Activated CD4-positive, alpha-beta T cell treated with anti-CD3 and anti-CD28 coated beads, Interleukin-2, amount 10 ng/mL, durations not matched to agents 7 days and 5 days (primary cell): ENCODE measurements at places on chromosomes 16 and 17. TPM values are rescaled to one million over a fixed set of nuclear protein-coding genes. Genes with fewer than 3 reads are reported as not detected.

Gene KRTAP9-8
- total RNA-seq = not detected

GRCh38 chr17:68033636-68034451 lies 1.7 kb upstream of the KPNA2 start:
- no peak for DNase-seq

- no peak for DNase-seq
Measured at GRCh38 chr16:13307255-13307654, 405.9 kb downstream of the SHISA9 start.

DNA sequence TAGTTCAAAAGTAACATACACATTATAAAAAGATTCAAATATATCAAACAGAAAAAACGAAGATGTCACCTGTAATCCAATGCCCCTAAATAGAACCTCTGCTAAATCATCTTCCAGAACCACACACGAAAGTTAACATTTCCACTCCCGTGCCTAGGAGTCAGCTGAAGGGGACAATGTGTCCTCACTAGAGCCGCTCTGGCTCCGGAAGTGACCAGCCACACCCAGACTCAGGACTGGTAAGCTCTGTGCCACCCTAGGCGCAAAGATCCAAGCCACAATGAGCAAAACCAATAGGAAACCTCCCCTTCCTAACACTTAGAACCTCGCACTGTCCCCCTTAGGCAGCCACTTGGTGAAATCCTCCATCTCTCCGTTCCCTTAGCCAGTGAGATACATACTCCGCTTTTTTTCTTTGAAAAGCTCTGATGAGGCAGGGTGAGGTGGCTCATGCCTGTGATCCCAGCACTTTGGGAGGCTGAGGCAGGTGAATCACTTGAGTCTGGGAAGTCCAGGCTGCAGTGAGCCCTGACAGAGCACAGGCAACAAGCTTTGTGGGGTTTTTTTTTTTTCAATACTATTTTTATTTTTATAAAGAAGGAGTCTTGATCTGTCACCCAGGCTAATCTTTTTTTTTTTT lies 11.8 kb downstream of the CTRB1 start:
- DNase-seq = no peak

DNA sequence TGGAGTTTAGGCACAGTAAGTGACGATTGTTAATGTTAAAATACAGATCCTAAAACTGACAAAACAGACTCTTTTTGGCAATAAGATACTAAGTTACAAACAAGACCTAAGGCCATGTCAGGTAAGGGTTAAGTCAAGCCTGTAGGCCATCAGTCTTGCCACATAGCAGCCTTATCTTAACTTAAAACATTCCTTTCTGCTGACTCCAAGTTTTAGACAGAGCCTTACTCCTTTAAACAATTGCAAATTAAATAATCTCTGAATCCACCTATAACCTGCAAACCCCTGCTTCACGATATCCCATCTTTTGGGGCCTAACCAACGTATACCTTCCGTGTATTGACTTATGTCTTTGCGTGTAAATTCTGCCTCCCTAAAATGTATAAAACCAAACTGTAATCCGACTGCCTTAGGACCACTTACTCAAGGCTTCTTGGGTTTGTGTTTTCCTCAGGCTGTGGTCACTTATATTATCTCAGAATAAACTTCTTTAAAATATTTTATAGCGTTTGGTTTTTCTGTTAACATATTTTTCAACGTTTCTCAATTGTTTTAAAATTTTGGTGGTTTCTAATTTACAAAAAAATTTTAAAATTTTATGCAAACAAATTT lies 64.4 kb downstream of the EFCAB5 start:
- no peak for DNase-seq

Gene CCP110
- 35.9 TPM for total RNA-seq

Gene ARL5C
- total RNA-seq = not detected

GRCh38 chr17:73348018-73348828 lies 36.4 kb upstream of the CDC42EP4 start:
- DNase-seq = no peak

Gene KRTAP17-1
- not detected for total RNA-seq

DNA sequence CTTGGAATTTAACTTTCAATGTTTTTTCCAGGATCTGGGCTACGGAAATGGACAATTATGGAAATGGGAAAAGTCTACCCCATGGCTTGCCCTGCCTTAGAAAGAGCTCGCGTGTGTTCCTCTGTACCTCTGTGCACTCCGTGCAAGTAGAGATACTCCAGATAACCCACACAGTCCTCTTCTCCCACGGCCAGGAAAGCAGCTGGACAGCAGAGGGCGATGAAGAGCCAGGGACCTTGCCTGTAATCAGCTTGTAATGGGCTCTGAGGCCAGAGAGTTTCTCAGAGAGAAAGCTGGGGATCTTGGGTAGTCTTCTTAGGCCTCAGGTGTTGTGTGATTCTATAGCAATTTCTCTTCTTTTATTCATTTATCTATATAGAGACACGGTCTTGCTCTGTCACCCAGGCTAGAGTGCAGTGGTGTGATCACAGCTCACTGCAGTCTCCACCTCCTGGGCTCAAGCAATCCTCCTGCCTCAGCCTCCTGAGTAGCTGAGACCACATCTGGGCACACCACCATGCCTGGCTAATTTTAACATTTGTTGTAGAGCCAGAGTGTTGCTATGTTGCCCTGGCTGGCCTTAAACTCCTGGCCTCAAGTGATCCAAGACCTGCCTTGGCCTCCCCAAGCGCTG lies 2.4 kb upstream of the SOCS7 start:
- peak; percentile 90 for DNase-seq

DNA sequence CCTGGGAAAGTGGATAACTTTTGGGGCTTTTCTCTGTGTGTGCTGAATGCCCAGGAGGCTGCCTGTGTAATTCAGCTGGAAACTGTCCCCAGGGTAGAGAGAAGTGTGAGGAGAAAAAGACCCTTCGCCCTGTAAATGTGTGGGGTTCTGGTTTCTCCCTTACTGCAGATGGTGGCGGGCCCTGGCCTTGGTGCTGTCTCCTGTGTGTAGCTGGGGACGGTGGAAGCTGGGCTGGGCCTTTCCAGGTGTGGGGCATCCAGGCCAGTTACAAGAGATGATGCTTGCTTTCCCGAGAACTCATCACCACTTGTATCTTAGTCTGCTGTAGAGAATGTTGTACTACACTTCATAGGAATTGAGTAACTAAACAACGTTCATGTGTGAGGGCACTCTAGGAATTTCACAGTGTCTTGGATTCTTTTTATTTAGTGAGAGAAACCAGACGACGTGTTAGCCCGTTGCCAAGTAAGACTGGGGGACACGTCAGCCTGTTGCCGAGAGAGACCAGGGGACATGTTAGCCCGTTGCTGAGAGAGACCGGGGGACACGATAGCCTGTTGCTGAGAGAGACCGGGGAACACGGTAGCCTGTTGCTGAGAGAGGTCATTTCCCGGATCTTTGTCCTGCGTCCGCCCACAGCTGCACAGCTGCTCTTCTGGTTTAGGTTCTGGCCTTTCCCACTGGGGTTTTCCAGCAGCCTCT lies 43.1 kb downstream of the TBCD start:
- DNase-seq = no peak

Gene CCDC200
- total RNA-seq = not detected

- DNase-seq = no peak
Measured at GRCh38 chr16:67541391-67542263, 13.0 kb downstream of the RIPOR1 start.

DNA sequence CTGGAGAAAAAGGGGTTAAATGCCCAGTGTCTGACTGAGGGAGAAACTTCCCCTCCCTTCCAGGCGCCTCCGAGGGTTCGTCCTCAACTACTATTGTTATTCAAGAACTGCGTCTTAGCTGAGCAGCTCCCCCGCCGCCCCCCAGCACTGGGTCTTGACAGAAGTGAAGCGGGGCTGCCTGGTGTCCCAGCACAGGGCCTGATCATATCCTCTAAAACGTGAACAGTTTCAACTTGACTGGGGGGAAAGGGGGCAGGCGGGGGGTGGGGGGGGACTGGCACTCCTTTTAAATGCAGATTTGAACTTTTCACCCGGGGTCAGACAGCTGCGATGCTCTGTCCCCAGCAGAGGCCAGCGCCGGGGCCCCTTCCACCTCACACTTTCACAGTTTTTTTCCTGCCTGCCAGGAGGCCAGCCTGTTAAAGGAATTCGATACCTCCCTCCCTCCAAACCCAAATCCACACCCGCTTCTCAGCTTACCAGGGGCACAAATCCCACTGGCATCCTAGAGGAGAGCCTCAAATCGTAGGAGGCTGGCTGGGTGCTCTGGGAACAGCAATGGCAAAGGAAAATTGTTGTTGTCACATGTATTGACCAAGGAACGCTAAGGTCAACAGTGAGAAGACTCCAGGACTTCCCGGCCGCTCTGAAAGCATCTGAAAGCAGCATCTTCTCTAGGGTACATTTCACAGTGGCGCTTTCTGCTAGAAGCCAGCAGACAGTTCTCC lies 14.5 kb downstream of the ZFHX3 start:
- no peak for DNase-seq

- no peak for DNase-seq
Measured at GRCh38 chr16:5665834-5666233, 568.2 kb upstream of the EEF2KMT start.

Gene KRT34
- total RNA-seq = not detected

Gene EFCAB13
- total RNA-seq = 3.5 TPM

Gene ANKRD40CL
- total RNA-seq = not detected

Gene RAPGEFL1
- 5.1 TPM for total RNA-seq

Gene ARHGAP23
- total RNA-seq = 0.23 TPM

- DNase-seq = peak; percentile 6
Measured at GRCh38 chr17:83062818-83063671, 16.4 kb upstream of the METRNL start.

Gene GPR179
- total RNA-seq = not detected

Gene PIRT
- not detected for total RNA-seq

- no peak for DNase-seq
Measured at GRCh38 chr17:8159459-8160223, 3.1 kb downstream of the VAMP2 start.

Gene MAPT
- 0.46 TPM for total RNA-seq

Gene SMTNL2
- total RNA-seq = not detected

GRCh38 chr17:2075336-2076086 lies 20.6 kb downstream of the HIC1 start:
- DNase-seq = no peak

Gene KRTAP1-5
- not detected for total RNA-seq

DNA sequence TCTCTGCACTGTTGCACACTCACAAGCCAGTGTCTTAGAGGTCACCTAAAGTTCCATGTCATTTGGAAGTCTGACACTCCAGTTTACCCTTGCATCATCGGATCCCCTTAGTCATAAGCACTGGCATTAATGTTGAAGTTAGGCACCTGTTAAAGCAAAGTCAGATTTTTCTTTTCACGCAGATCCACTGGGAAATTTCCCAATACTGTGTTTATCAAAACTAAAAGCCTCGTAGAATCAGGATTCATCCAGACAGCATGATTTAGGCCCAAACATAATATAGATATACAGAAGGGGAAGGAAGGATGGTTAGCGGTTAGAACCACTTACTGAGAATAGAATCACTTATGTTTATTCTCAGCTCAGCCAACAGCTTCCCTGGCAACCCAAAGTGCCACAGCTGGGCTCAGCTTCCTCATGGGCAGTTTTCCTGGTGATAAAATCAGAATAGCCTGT lies 30.1 kb upstream of the HAPSTR1 start:
- no peak for DNase-seq

DNA sequence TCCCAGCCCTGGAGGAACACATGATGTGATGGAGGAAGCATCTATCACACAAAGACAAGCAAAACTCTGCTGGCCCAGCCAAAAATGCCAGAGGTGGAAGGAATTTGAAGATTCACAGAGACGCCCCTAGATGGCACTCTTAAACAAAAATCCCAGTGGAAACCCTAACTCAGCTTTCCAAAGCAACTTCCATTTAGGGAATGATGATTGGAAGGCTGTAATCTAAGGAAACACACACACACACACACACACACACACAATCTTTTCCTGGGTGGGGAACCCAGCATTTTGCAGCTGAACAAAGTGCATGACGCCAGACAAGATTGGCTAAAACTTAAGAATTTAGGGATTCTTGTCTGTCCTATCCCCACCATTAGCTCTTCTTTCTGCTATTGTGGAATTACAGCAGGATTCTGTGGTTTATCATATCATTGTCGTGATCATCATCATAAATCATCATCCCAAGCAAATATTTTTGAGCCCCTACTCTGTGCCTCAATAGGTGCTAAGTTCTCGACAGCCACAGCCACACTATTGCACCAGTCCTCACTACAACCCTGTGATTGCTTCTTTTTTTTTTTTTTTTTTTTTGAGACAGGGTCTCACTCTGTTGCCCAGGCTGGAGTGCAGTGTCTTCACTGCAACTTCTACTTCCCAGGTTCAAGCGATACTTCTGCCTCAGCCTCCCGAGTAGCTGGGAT lies 1.6 kb upstream of the LDAF1 start:
- no peak for DNase-seq

DNA sequence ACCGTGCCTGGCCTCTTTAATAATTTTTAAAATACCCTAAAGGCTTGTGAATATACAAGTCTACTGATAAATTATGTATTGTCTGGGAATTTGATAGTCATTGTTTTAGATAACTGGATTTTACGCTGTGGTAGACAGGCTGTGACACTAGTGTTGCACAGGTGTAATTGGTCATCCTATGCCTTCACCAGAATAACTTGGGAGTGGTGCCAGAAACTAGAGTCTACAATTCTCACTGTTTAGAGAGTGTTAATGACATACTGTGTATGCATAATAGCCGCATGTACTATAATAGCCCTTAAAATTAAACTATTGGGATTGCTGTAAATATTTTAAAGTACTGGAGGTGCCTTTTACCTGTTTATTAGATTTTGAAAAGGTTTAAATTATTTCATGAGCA lies 11.4 kb downstream of the CNEP1R1 start:
- DNase-seq = no peak

DNA sequence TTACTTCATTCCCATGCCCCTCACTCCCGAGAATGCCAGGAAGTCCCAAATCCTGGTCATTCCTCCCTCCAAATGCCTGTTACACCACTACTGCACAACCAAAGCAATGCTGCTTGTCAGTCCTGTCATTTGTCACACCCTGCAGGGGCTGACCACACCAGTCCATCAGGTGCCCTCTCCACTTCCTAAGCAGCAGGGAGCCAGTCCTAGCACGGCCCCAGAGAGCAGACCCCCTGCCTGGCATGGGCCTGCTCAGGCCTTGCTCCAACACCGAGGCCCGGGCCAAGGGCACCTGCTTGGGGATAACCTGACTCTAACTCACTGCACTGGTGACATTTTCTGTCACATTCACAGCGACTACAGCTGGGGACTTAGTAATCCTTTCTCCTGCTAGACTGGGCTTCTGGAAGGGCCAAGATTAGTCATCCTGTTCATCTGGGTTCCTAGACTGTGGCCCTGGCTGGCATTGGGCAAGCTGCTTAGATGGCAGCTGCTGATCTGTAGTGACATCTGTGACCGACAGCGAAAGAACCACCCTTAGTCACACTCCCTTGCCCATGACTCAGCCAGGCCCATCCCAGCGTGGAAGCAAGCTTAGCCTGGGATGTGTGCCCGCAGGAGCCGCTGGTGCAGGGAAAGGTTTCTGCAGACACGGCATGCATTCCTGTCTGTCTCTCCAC lies 5.4 kb downstream of the ALYREF start:
- DNase-seq = no peak

- DNase-seq = no peak
Measured at GRCh38 chr17:43614561-43614960, 47.2 kb downstream of the MEOX1 start.

DNA sequence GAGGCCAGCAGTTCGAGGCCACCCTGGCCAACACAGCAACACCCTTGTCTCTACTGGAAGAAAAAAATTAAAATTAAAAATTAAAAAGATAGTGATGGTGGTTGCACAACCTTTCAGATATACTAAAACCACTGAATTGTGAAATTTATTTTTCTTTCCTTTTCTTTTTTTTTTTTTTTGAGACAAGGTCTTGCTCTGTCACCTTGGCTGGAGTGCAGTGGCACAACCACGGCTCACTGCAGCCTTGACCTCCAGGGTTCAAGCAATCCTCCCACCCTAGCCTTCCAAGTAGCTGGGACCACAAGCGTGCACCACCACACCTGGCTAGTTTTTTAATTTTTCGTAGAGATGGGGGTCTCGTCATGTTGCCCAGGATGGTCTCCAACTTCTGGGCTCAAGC lies 254.4 kb downstream of the SLC39A11 start:
- no peak for DNase-seq
